ENCODE measurements at places on chromosomes 1 and 21.

DNA sequence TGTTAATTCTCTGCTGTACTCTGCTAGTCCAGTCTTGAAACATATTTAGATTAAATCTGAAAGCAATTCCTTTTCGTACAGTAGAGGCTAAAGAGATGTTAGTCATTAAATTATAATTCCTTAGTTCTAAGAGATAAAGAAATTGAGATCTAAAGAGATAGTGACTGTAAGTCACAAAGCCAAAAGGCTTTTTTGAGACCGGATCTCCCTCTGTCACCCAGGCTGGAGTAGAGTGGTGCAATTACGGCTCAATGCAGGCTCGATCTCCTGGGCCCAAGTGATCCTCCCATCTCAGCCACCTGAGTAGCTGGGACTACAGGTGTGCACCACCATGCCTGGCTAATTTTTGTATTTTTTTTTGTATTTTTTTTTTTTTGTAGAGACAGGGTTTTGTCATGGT lies 64.7 kb downstream of the TPR start:
- no peak for DNase-seq

DNA sequence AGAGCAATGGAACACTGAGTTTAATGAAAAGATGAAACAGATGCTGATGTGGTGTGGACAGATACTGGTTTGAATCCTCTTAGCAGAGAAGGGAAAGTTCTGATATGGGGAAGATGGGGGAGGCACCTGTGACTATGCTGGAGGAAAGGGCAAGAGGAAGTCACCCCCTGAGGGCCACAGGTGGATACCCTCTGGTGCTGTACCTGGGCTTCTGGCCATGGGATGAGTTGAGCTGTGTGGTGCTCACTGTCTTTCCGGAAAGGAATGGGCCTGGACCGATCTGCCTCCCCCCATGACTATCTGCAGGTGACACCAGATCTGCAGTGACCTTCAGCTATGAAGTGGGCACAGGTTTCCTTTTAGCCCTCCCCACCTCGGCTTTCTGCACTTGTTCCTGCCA lies 52.4 kb downstream of the IER5 start:
- no peak for DNase-seq

DNA sequence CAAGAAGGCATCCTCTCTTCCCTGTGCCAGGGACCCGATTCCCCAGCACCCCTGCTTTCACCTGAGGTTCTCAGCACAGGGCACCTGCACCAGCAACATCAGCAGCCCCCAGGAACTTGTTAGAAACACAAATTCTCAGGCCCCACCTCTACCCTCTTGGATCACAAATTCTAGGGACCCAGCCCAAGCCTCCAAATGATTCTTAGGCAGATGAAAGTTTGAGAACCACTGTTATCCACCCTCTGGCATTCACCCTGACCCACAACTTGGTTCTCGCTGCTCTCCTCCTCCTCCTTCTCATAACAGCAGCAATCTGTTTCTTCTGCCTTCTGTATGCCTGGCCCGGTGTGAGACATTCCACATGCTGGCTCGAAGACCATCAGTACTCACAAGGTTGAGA lies 60.3 kb upstream of the HIVEP3 start:
- no peak for DNase-seq

DNA sequence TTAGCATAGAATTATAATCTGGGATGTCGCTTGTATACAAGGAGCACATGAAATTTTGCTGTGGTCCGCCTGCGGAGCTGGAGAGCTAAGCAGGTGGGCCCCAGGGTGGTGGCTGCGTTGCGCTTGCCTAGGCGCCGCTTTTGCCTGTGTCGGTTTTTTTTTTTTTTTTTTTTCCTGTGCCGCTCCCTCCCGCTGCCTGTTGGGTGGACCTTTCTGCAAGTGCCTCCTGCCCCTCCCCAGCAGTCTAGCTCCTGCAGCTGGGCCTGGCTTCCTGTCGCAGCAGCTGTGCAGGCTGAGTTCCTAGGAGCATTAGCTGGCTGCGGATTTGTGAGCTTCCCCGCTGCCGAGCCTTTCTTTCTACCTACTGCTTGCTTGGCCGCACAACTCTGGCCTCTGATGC lies 20.6 kb downstream of the PYHIN1 start:
- peak; percentile 13 for DNase-seq

- no peak for DNase-seq
Measured at GRCh38 chr21:43034101-43034500, 41.5 kb downstream of the CBS start.

DNA sequence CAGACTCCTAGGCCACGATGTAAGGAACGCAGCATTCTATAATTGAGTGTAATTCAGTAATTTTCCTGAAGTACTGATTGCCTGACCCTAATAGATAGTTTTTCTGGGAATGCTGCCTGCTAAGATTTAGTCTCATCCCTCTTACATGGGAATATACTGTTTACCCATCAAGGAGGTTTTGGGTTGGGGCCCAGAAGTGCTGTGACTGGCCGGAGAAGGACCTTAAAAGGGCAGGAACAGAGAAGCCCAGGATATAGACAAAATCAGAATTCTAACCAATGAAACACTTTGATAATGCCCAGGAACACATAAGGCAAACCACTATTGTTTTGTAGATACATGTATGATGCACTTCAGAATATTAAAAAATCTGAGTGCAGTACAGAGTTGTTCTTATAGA lies 111.6 kb downstream of the RGS2 start:
- no peak for DNase-seq

DNA sequence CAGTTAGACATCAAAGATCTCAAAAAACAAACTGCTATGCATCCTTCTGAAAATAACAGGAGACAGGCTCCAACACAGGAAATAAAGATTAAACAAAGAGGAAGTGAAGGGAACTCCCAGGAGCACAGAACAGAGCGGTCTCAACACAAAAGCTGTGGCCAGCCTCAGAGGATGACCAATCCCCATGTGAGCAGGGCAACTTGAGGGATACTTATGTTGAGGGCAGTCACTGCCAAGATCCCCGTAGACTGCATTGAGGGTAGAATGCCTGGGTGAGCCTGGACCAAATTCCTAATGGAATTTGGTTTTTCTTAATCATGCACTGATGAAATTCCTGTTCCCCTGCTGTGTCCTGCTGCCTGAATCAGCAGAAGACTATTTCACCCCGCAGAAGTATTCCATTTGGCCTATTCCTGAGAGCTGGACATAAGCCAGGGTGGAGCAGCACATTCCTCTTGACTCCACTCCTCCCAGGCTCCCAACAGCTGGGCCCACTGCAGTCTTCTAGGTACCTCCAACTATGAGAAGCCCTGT lies 49.0 kb downstream of the JAK1 start:
- no peak for DNase-seq

DNA sequence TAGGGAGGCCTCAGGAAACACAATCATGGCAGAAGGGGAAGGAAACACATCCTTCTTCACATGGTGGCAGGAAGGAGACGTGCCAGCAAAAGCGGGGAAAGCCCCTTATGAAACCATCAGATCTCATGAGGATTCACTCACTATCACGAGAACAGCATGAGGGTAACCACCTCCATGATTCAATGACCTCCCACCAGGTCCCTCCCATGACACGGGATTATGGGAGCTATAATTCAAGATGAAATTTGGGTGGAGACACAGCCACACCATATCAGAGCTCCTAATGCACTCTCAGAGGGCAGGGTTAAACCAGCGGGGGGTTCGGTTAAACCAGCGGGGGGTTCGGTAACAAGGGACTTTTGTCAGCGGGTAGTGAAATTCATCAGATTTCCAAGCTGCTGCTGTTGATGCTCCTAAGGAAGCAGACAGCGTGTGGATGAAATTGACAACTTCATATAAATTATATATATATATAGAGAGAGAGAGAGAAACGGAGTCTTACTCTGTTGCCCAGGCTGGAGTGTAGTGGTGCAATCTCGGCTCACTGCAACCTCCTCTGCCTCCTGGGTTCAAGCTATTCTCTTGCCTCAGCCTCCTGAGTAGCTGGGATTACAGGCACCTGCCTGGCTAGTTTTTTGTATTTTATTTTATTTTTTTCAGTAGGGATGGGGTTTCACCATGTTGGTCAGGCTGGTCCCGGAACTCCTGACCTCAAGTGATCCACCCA lies 4.2 kb downstream of the CSTB start:
- no peak for DNase-seq

DNA sequence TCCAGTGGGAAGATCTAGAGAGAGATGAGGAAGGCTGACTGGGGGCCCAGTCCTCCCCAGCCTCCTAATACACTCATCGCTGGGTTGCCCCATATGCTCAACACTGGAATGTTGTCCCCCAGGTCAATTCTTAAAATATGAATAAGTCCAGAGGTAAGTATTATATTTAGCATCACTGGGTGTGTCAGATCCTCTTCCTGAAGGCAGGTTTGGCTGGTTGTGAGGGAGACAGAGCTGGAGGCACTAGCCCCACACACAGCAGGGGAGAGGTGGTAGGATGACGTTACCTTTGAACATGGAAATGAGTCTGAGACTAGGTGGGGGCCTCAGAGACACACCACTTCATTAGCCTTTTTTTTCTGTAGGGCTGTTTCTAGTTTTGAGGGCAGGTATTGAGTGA lies 42.6 kb downstream of the SLC44A3 start:
- no peak for DNase-seq

DNA sequence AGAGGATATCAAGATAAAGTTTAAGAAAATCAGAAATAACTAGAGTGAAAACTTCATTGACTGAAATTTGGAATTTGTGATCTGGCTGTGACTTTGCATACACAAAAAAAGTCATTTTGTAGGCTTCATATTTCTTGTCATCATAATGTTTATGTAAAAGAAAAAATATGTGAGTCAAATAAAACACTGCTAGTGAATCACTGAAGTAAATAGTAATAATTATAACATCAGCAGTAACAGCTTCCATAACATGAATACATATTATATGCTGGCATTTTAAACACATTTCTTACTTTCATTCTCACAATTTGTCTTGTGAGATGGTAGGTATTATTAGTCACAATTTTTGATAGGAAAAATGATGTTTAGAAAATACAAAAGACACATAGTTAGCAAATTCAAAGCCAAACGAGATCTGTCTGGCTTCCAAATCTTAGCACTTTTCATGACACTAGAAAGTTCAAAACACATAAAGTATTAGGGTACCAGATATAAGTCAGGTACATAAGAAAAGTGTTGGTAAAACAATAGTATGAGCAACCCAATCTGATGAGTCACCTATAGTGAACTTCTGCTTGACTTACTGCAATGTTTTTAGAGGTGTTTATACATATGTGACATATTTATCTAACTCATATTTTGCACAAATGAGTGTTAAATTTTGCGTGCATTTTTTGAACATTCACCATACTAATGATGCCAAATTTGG lies 241.0 kb upstream of the SNX7 start:
- no peak for DNase-seq

DNA sequence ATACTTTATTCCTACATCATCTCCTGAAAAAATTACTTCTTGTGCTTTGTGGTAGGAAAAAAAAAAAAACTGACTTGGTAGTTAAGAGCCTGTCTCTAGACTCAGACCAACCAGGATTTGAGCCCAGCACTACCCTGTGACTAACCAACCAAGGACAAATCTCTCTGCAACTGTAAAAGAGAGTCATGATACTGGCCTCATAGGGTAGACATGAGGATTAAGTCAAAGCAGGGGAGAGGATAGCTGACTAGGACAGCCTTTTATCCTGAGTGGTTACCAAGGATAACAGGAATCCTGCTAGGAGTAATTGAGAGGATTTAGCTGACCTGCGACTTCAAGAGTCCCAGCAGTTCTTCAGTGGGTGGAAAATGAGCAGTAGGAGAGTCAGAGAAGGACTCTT lies 112.8 kb downstream of the C1orf21 start:
- DNase-seq = no peak

- no peak for DNase-seq
Measured at GRCh38 chr21:20551939-20552338, 446.3 kb upstream of the NCAM2 start.

DNA sequence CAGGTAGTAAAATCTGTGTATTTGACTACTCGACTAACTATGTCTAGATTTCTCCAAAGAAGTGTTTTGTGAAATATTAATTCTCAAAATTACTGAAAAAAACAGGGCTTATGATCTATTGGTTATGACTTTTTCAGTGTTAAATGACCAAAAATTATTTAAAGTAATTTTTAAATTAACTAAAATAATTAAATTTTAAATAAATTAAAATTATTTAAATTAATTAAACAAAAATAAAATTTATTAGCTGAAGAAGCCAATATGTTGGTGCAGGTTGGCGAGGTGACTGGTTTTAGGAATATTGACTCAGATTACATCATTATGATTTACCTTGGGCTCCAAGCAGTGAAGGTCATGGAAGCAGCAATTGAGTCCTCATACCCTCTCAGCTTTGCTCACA lies 483.2 kb downstream of the PTPRC start:
- no peak for DNase-seq

DNA sequence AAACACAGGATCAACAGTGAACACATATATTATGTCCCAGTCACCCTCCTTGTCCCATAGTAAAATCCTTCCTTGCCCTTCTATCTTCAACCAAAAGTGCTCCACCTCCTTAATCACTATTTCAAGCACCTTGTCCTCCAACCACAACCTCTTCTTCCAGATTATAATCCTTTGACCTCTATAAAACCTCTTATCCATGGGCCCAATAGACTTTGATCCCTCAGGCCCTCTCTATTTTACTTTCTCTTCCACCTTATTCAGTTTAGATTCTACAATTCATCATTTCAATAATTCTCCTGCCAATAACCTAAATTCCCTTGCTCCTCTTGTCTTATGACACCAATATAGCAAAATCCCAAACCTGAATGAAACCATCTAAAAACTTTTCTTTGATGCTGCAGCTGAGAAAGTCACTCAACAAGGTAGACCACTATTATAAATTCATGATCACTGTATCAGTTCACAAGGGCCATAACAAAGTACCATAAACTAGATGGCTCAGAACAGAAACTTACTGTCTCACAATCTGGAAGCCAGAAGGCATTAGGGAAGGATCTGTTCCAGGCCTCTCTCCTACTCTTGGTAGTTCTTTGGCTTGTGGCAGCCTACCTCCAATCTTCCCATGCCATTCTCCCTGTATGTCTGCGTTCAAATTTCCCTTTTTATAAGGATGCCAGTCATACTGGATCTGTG lies 24.8 kb downstream of the EPS15 start:
- no peak for DNase-seq

GRCh38 chr1:209767706-209768105 lies 11.9 kb downstream of the TRAF3IP3 start:
- no peak for DNase-seq

DNA sequence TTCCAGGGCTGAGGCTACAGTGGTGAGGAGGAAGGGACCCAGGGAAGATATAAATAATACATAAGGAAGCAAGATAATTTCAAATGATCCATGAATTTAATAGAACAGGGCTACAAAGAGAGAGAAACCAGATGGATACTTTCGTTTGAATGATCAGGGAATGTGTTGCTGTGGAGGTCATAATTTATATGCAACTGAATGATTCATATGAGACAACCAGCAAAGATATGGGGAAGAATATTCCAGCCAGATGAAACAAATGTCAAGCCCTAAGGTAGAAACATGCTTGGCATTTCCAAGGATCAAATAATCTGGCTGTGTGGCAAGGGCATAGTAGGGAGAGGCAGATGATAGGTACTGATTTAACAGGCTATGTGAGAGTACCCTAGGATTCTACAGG lies 84.8 kb upstream of the ZC3H11B start:
- no peak for DNase-seq

- DNase-seq = no peak
Measured at GRCh38 chr1:119318466-119319309, 49.9 kb upstream of the HAO2 start.

- no peak for DNase-seq
Measured at GRCh38 chr1:11373029-11373894, 100.3 kb downstream of the UBIAD1 start.

GRCh38 chr1:242738702-242739645 lies 214.5 kb upstream of the PLD5 start:
- no peak for DNase-seq

GRCh38 chr1:40404670-40405462 lies 31.3 kb downstream of the SMAP2 start:
- DNase-seq = peak; percentile 63

- DNase-seq = peak; percentile 70
Measured at GRCh38 chr1:206608108-206608698, 4.1 kb downstream of the EIF2D start.
